ENCODE measurements at places on chromosomes 5 and 9.

DNA sequence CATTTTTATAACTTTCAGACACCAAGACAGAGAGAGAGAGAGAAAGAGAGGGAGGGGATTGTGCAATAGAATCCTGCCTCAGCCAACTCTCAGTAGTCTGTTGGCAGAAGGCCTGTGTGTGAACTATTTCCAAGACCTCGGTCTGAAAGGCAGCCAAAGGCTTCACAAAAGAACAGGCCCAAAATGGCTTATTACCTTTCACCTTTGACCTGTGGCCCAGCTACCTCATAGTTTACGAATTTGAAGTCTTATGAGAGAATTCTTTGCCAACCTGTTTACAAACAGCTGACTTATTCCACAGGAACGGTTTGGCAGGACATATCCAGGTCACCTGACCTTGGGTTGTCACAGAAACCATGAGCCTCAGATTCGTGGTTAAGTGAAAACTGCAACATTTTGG, 48.6 kb downstream of the NR2F1-AS1 start:
- DNase-seq = no peak

DNA sequence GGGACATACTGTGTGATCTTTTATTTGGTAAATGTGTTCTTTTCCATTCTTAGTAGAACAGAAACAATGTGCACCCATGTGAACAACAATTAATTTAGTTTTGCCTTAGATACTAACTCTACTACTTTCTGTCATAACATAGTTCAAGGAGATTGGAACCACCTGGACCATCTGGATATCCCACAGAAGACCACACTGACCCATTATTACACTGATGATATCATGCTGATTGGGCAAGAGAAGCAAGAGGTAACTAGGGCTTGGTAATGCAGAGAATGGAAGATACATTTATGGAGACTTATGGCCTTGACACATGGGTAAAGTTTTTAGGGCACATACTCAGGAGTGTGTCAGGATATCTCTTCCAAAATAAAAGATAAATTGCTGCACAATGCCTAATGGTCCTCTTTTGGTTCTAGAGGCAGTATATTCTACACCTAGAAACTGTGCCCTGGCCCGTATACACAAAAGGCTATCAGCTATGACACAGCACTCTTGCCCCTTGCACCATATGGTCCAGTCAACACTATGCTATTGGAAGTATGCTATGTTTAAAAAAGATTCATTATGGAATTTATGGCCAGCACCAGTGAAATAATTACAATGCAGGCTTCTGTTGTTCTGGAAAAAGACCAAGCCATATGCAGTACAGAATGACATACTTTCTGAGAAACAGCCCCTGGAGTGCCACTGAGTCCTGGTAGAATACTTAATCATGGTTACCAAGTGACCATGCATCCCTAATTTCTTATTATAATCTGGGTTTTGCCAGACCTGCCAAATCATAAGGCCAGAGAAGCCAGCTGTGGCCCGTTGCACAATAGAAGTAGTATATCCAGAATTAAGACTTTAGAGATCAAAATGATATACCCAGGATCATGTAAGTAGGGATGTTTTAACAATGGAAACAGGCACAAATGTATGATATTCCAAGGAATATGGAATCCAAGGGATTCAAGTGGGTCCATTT, 41.6 kb upstream of the MROH2B start:
- no peak for DNase-seq

- no peak for DNase-seq
Measured at GRCh38 chr5:110663525-110663924, 62.9 kb downstream of the TMEM232 start.

GRCh38 chr5:96187309-96188027, 225.8 kb upstream of the ELL2 start:
- no peak for DNase-seq

DNA sequence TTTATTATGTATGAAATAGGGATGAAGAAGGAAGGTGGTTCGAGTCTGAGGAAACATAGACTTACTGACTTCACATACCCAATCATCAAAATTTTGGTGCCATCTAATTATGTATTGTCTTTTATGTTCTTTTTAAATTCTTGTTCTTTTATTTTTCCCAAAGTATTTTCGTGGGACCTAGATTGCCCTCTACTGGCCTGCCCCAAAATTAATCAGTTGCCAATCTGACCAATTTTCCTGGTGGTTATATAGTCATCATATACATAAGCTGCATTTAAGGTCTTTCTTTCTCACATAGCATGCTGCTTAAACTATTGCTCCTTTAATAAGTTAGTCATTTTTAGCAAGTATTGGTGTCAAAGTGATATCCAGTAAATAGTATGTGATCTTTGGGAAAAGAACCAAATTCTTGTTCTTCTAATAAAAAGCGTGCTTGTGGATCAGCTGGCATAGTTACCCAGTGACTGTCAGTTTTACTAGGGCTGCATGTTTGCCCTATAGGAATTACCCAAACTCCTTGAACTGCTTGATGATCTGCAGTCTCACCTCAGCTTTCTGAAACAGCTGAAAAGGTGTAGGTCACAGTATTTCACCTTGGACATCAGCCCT, 223.5 kb downstream of the SH3GL2 start:
- DNase-seq = no peak

Measured in activated T-cell treated with anti-CD3 and anti-CD28 coated beads, Interleukin-2, amount 50 U/mL, for 1 hour (primary cell).